Mesenteric fat pad (tissue), 1 donor: ENCODE measurements at places on chromosomes 1 and 21.

DNA sequence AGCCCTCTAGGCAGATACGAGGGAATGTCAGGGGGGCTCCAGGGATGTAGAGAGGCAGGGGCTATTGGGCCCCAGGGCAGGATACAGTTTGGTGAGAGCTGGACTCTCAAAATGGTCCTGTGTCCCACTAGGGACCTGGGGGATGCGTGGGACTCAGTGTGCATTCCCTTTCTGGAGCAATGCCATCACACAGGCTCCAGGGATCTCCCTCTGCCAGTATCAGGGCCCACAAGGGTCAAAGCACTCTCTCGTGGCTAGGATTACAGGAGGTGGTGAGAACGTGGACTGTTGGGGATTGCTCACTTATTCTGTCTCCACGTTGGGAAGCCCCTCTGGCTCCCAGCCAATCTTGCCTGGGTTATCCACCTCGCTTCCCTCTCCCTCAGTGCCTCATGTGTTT, 25.8 kb downstream of the KIAA0319L start:
- DNase-seq: no peak

DNA sequence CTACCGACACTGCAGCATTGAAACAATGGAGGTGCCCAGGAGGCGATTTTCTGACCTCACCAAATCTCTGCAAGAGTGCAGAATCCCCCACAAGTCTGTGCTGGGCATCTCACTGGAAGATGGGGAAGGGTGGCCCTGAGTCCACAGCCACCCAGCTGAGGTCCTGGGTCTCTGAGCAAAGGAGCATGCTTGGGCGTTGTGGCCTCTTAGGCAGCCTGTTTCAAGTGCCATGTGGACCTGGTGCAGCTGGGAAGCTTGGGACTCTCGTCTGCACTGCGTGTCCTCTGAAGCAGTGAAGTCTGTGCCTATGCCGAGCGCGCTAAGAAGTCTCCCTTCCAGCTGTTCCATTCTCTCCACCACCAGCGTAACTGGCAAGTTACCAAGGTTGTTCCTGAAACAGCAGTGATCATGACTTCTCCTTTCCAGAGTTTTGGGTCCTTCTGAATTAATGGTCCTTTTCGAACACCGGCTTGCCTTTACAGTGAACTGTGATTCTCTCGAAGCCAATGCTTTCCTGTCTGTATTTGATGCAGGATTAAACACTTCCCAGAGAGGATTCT, 5.0 kb upstream of the PLA2G2C start:
- DNase-seq: no peak

- DNase-seq: no peak
Observed at GRCh38 chr1:65083263-65083896, 64.6 kb upstream of the AK4 start.

GRCh38 chr21:46517361-46517760, 58.7 kb downstream of the DIP2A start:
- DNase-seq: no peak

GRCh38 chr1:167489571-167490340, 28.6 kb downstream of the CD247 start:
- DNase-seq: no peak

DNA sequence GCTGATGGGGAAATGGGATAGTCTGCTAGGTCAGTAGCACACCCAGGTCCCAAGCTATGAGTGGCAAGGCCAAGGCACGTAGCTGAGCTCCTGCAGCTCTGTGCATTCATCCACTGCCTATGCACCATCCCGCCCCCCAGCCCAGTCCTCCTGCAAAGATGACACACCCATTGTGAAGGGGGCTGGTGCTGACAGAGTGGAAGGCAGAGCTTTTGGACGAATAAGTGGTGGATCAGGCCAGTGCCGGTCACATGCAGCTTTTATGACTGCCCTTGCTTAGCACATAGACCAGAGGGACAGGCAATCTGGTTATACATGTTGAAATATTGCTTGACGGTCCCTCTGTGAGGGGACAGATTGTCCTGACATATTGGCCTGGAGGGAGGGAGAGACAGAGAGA, 494.3 kb downstream of the PTPRU start:
- DNase-seq: no peak

- DNase-seq: no peak
Observed at GRCh38 chr1:91160363-91161075, 138.7 kb upstream of the ZNF644 start.

DNA sequence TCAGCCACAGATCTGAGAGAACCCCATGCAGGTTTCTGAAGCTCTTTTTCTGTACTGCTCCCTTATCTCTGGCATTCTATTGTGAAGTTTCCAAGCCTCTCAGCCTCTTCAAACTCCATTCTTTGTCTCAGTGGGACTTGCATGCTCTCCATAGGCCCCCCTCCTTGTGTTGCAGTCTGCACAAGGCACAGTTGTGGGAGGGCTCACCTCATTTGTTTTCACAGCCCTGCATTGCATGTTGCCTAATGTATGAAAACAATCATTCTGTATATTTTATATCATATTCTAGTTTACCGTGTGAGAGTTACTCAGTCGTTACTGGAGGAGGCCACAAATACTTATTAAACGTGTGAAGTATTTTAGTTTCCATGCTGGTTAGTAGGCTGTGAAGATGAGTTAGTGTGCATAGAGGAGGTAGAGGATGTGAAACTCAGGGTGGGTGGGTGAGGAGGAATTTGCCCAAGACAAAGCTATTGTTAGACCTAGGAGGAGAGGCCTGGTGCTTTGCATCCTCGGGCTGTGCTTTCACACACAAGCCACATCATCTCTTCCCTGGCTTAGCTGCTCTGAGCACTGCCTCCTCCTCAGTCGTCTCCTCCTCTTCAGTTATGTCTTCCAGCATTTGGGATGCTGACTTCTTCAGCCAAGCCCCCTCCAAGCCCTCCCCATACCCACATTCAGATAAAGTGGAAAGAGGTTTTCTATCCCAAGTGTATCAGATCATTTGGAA, 7.8 kb upstream of the CHI3L2 start:
- DNase-seq: no peak

DNA sequence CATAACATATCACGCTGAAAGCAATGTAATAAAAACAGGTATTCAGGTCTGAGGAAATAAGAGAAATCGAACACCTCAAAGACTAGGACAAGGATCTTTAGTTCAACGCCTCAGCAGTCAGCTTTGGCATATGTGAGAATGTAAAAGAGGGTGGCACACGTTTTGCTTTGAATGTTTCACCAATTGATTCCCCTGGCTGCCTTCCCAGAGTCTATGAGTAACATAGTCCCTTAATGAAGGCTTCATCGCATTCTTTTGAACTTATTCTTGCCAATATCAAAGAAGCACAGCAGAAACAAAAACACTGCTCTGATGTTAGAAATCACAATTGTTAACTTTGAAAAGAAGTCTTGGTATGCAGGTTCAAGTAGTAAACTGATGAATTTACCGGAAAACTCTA, 764.8 kb downstream of the ADGRL2 start:
- DNase-seq: no peak

GRCh38 chr1:153944005-153944826, 2.3 kb downstream of the DENND4B start:
- no peak for DNase-seq

- DNase-seq: no peak
Observed at GRCh38 chr21:19993268-19993667, 1004.9 kb upstream of the NCAM2 start.

GRCh38 chr1:185674201-185674600, 60.0 kb upstream of the HMCN1 start:
- DNase-seq: no peak

DNA sequence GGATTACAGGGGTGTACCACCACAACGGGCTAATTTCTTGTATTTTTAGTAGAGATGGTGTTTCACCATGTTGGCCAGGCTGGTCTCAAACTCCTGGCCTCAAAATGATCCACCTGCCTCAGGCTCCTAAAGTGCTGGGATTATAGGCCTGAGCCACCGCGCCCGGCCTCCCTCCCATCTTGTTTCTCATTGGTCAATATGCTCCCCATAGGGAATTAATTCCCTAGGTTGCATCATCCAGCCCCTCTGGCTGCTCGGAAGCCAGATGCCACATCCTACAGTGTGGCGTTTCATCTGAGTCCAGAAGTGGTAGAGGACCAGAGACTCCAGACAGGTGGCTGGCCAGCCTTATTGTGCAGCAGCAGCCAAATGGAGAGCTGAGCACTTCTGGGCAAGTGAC, 11.5 kb upstream of the VASH2 start:
- DNase-seq: peak; percentile 26

DNA sequence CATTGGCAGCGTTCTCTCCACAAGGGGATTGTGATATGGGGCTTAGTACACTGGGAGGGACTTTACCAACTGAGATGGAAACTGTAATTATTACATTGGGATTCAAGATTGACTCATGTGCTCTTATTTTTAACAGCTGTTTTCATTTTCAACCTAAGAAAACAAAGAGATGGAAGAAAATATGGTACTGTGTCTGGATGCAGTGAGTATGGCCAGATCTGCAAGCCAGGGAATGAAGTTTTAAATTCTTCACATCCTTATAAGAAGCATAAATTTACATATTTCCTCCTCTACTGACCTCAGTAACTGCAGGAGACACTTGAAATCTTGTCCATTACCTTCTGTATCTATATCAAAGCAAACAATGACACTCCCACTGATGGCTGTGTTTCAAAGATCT, 81.5 kb upstream of the EDEM3 start:
- no peak for DNase-seq

GRCh38 chr1:197736685-197737084, 38.6 kb downstream of the DENND1B start:
- DNase-seq: no peak

DNA sequence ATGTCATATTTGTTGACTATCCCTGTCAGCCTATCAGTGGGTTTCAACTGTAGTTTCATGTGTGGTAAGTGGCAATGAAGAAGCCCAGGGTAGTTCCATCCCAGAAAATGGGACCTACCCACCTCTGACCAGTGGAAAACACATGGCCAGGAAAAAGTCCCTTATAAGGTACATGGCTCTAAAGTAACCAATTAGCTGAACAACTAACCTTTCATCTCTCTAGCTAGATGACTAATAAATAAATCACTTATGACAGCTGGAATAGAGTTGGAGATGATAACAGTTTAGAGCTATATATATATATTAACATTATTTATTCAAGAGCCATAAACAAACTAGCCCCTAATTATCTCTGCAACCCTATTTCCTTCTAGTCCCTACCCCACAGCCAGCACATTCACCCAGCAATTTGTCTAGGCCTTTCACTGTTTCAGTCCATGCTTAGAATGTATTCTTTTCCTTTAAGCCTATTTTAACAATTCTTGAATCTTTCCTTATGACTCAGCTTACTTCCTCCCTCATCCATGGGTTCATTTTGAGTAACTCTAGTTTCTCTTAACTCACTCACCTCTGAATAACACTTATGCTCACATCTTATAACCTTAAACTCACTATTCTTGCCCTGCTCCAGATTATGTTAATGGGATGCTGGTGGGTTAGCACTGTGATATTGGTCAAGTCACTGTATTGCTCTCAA, 83.7 kb downstream of the TNFSF18 start:
- DNase-seq: no peak

DNA sequence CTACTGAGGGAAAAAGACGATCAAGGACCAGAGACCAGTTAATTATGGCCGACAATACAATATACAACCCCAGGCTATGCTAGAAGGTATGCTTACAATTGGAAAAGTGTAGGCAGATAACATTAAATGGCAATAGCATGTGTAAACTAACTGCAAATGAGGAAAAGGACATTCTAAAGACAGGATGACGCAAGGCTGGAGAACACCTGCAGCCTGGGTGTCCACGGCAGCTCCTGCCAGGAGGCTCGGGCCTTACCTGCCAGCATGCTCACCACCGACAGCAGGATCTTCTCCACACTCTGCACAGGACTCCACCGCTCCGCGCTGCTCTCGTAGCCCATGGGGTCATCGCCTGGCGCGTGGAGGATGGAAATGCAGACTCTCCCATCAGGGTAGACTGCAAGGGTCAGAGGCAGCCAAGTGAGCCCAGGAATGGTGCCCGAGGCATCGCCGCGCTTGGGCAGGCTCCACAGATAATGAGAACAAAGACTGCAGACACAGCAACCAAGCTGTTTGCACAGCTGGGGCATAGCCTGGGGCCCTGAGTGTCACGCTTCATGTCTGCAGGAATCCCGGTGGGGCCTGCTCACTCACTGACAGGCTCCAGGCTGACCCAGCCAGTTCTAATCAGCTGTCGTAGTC, 28.2 kb downstream of the UBE2G2 start:
- DNase-seq: peak; percentile 64

- no peak for DNase-seq
Observed at GRCh38 chr21:35063428-35064172, 14.5 kb upstream of the RUNX1 start.

- DNase-seq: no peak
Observed at GRCh38 chr1:152458384-152459185, 44.5 kb upstream of the CRNN start.

GRCh38 chr1:205041001-205041715, 1.9 kb upstream of the CNTN2 start:
- DNase-seq: no peak

DNA sequence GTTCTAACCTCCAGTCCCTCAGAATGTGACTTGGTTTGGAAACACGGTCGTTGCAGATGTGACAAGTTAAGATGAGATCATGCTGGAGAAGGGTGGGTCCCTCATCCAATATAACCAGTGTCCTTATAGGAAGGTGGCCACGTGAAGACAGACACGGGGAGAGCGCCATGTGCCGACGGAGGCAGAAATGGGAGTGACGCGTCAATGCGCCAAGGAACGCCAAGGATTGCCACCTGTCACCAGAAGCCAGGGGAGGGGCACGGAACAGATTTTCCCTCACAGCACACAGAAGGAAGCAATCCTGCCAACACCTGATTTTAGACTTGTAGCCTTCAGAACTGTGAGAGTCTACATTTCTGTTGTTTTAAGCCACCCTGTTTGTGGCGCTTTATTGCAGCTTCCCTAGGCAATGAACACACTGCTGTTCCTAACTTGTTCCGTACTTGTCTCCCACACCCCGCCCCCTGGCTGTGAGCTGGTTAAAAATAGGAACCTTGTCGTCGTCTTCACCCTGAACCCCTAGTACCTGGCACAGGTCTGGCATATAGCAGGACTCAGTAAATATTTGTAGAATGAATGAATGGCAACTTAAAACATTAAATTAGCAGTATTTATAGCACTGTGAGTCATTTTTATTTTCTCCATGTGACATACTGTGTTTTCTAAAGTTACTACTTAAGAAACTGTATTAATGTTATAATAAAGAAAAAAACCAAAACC, 14.2 kb downstream of the RIMS3 start:
- no peak for DNase-seq

- no peak for DNase-seq
Observed at GRCh38 chr1:67611846-67612245, 73.2 kb upstream of the GADD45A start.

DNA sequence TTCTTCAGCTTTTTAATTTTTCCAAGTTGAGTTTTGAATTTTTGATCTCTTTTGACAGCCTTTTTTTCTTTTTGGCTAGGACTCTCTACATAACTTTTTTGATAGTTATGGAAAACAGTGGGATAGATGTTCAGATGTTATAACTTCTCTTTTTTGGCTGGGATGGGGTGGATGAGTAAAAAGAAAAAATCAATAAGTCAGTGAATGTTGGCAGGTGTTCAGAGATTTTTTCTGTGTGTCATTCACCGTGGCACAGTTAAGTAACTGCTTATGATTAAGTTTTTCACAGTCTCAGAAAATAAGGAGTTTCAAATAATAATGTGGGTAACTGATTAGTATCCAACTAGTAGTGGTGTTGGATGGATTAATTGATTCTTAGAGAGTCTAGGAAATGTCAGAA, 24.0 kb downstream of the HS2ST1 start:
- DNase-seq: no peak
